ENCODE measurements at places on chromosomes 12 and 14.

DNA sequence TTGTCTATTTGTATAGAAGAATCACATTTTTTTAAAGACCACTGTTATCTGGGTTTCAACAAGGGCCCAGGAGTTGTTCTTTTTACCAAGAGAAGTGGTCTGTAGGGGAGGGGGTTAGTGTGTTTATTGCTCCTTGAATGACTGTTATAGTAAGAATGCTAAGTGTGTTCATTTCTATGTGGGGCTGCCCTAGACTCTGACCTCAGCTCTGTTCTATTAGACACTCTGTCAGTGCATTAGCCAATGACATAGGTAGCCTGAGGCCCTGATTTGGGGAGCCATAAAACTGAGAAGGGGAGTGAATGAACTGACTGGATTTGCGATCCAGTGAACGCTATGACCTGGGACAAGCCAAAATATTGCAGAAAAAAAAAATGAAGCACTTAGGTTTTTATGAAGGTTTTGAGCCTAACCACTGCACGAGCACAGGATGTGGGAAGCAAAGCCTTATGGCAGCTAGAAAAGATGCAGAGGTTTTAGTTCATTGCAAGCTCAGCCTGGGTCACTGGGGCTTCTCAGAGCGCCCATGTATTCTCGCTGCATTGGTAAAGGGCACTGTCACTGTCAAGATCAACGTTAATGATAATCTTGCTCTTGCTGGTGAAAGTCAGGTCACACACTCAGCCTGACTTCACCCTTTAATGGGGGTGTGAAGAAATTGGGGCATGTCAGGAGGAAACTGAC lies 63.8 kb downstream of the PRKCH start:
- no peak for DNase-seq

DNA sequence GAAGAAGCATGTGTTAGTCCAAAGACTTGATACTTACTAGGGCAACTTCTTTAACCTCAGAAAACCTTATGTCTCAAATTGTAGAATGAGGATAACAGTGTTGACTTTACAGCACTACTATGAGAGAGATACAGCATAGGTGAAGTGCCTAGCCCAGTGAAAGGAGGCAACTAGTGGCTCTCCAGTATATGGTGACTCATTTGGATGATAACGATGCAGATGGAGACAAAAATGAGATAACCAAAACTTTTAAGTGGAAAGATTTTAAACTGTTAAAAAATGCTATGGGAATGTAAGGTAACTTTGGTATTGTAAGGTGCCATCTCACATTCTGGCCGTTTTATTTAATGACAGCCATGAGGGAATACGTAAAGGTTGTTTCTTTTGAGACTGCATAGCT lies 2.7 kb downstream of the PHC1 start:
- no peak for DNase-seq

- DNase-seq = peak; percentile 43
Measured at GRCh38 chr12:83823386-83824045, 1089.1 kb downstream of the SLC6A15 start.

GRCh38 chr12:106369624-106370346 lies 12.2 kb downstream of the POLR3B start:
- no peak for DNase-seq

GRCh38 chr12:32455607-32456071 lies 56.3 kb downstream of the FGD4 start:
- DNase-seq = peak; percentile 9

DNA sequence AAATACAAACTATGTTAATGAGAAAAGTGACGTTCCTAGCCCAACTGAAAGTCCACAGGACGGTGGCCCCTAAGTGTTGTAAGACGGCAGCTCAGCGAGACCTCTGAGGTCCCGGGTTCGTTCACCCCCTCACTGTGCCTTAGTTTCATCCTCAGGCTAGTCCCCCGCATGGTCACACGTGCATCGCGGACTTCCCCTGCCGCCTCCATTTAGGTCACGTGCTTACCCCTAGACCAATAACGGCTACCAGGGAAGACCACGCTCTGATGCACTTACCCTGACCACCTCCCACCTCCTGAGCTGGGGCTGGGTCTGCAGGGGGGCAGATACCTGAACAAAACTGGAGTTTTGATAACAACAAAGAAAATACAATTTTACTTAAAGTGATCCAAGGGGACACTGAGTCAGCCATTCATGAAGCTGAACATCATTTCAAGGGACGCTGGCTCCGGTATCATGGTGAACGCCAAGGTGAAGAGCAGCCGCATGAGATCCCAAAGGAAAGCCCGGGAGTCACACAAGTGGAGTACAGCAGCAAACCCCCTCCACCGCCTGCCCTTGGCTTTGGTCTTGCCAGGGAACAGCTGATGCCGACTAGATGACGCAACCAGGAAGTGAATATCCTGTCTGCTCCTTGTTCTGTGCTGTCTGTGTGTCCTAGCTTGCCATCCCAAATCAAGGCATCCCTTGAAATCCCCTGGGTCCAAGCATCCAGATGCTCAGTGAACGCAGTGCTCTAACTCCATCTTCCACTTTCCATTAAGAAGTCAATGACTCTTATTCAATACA lies 274.1 kb downstream of the PCNX1 start:
- DNase-seq = no peak

- DNase-seq = peak; percentile 26
Measured at GRCh38 chr14:58919217-58919616, 269.2 kb upstream of the DAAM1 start.

DNA sequence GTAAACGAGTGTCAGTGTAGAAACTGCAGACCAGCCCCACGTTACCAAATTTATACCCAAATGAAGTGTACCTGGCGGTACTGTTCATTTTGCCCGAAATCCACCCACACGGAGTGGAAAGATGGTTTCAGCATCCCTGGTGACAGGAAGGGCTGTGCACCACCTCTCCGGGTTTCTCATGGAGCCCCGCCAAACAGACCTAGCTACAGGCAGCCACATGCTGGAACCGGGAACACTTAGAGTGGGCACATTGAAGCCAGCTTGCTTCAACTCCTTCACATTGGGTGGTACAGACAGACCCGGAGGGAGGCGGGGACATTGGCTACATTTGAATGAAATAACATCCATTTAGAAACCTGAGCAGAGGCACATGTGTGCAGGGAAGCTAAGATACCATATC lies 84.4 kb downstream of the PPP2R5C start:
- DNase-seq = no peak

GRCh38 chr12:69262264-69262974 lies 23.1 kb downstream of the CPSF6 start:
- DNase-seq = no peak

DNA sequence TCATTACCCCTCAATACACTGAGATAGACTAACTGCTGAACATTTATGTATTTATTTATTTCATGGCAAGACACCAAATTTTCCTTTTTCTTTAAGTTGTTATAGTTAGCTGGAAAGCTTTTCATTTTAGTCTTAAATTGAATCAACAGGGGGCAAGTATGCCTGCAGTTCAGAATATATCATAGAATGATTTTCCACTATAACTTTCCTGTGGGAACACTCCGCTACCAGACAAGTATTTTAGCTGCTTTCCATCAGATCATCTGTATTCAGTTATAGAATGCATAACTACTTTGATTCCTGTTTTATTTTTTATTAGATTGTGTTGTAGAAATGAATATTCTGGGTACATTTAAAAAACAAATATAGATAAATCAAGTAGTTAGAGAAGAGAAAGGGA lies 102.0 kb downstream of the SLC6A15 start:
- no peak for DNase-seq

DNA sequence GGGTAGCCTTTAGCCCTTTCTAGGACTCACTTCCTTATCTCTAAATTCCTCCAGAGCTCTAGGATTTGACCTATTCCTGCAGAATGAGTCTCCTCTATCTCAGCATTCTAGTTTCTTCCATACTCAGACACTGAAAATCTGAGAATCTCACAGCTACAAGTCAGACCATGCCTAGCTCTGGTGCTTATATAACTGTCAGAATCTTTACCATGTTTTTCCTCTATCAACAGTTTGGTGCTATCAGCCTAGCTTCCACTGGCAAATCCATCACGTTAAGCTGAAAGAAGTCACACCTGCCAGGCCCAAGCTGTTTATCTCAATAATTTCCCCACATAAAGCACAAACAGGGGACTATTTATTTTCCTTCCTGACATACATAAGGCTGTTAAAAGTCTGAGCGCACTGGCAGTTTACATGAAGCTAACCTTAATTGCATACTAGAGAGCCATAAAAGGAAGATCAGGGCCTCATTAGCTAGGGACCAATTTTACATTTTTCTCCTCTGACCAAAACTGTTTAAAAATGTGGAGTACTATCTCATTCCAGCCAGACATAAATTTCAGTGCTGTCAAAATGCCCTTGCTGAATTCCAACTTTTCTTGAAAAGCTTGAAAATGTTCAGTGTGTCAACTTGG lies 270.5 kb downstream of the C12orf75 start:
- no peak for DNase-seq

DNA sequence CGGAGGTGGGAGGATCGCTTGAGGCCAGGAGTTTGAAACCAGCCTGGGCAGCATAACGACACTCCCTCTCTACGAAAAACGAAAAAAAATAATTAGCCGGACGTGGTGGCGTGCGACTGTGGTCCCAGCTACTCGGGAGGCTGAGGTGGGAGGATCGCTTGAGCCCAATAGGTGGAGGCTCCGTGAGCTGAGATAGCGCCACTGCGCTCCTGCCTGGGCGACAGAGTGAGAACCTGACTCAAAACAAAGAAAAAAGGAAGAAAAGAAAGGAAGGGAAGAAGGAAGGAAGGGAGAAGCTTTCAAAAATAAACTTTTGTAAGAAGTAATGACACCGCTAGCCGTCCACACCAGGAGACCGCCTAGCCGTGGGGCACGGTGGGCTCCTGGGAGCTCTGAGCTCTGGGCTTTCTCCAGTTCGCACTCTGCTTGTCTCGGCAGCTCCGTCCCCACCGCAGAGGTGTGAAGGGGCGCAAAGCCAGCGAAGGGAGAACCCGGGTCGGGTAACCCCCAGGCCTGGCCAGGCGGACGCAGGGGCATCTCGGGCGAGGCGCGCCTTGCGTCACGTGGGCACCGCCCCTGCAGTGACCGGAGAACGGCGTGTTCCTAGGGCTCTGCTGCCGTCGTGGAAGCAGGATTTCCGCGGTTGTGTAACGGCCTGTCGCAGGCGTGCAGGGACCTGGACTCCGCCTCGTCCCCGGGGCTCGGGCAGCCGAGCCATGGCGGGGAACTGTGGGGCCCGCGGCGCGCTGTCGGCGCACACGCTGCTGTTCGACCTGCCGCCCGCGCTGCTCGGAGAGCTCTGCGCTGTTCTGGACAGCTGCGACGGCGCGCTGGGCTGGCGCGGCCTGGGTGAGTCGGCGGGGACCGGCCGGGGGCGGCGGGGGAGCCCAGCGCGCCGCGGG lies at the start of gene IRAK3:
Gene IRAK3 (plus strand): TSS at position 631 of the 902 bp plus-strand sequence. CDS start 86 bp downstream, at position 717.
- DNase-seq = peak; percentile 55

DNA sequence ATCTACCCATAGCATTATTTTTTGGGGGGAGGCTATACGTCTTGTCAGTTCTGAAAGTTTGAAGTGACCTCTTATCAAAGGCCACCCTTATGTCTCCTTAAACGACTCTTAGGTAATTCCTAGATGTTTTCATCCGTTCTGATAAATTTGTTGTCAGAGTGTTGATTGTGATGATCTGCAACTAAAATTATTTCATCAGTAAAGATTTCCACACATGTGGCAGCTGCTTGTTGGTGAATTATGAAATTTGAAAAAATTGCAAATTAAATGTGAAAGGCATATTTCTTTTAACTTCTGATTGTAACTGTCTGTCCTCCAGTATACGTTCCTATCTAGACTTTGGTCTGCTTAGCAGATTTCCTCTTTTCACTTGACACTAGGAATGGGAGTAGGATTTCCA lies 1.4 kb downstream of the ADIPOR2 start:
- no peak for DNase-seq

GRCh38 chr12:122860854-122861586 lies 25.8 kb downstream of the HIP1R start:
- no peak for DNase-seq

GRCh38 chr12:1741154-1741949 lies 50.5 kb downstream of the ADIPOR2 start:
- no peak for DNase-seq

DNA sequence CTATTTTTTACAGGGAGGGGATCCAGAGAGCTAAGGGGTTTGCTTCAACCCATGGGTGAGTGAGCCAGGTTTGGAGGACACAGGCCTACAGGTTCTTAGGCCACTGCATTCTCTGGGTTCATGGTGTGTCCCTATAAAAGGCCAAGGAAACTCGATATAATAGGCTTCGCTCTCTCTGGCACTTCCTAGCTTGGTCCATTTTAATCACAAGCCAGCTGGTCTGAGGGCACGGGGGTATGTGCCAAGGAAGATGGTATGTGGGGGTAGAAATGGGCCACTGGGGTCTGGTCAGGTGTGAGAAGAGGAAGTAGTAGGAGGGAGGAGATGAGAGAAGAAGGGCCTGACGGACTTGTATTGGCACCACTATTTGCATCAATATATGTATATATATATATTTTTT lies 4.9 kb downstream of the ETV6 start:
- DNase-seq = no peak
